T-cell (primary cell): ENCODE measurements at places on chromosomes 2 and 18. TPM values are rescaled to one million over a fixed set of nuclear protein-coding genes. Genes with fewer than 3 reads are reported as not detected.

The IGFBP2 gene
- total RNA-seq = not detected

The PCBP1 gene
- total RNA-seq = 431 TPM

The NPHP1 gene
- 0.79 TPM for total RNA-seq

The IL1F10 gene
- not detected for total RNA-seq

The UGT1A4 gene
- total RNA-seq = not detected

The CSRNP3 gene
- total RNA-seq = not detected

The NOL4 gene
- not detected for total RNA-seq

The VAMP5 gene
- total RNA-seq = 34.6 TPM

The PSMA8 gene
- 0.83 TPM for total RNA-seq

The RAB17 gene
- total RNA-seq = not detected

The ALK gene
- not detected for total RNA-seq

The CCDC68 gene
- not detected for total RNA-seq

The TMEM200C gene
- total RNA-seq = not detected

The IL1RN gene
- not detected for total RNA-seq

The LTBP1 gene
- total RNA-seq = 0.43 TPM

The CFAP210 gene
- 0.35 TPM for total RNA-seq

The LRRTM1 gene
- total RNA-seq = not detected

The USP34 gene
- 119 TPM for total RNA-seq

The LRRFIP1 gene
- total RNA-seq = 116 TPM

The ATF2 gene
- 49.1 TPM for total RNA-seq

The DPYSL5 gene
- total RNA-seq = not detected

The NTSR2 gene
- total RNA-seq = not detected

The TMEM247 gene
- total RNA-seq = not detected

The HRH4 gene
- 0.63 TPM for total RNA-seq

The CCBE1 gene
- 0.32 TPM for total RNA-seq

The TUBA3E gene
- total RNA-seq = not detected

The SIX3 gene
- not detected for total RNA-seq

The ZNF396 gene
- total RNA-seq = 1.8 TPM

The CD8A gene
- 140 TPM for total RNA-seq

The SLC38A11 gene
- total RNA-seq = not detected

The CPLX4 gene
- not detected for total RNA-seq

The GCC2 gene
- total RNA-seq = 124 TPM

The CHRNA1 gene
- not detected for total RNA-seq

The PROKR1 gene
- not detected for total RNA-seq

The MAP3K2 gene
- 89.1 TPM for total RNA-seq

The ALPP gene
- total RNA-seq = not detected

The FEV gene
- not detected for total RNA-seq

The FHOD3 gene
- total RNA-seq = 0.06 TPM

The CNTNAP5 gene
- not detected for total RNA-seq

The CD207 gene
- not detected for total RNA-seq

The GREB1L gene
- total RNA-seq = 0.09 TPM

The SLC4A5 gene
- 19.3 TPM for total RNA-seq

The GALNT13 gene
- total RNA-seq = not detected

The PAPOLG gene
- 32.1 TPM for total RNA-seq
